ENCODE measurements at places on chromosomes 6 and 20.

- DNase-seq: no peak
Observed at GRCh38 chr20:51631011-51631950, 88.8 kb upstream of the NFATC2 start.

- DNase-seq: peak; percentile 9
Observed at GRCh38 chr6:117483645-117484016, 1.2 kb downstream of the DCBLD1 start.

DNA sequence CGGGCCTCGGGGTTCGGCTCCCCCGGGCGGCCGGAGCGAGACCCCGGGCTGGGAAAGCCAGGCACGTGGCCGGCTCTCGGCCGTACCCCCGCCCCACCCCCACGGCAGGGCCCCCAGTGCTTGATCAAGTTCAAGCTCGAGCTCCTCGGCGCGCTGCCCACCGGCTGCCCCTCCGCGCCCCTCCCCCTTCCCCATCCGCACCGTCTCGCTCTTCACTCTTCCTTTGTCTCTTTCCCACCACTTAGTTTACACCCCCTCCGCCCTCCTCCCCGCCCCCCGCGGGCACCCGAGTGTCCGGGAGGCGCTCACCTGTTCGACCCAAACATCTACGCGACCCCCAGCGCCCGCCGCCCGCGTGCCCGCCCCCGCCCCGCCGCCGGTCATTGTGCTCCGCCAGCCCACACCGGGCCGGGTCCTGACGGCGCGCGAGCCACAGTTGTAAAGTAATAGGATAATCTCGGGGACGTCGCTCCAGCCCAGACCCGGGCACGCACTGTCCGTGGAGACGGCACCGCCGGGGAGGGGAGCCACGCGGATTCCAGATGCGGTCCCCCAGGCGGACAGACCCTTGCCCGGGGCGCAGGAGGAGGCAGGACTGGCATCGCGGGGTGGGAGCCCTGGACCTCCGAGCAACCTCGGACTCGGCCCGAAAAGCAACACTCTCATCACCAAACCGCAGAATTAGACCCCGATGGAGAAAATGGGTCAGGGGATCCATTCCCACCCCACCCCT lies 100.7 kb downstream of the NOL4L start:
- DNase-seq: peak; percentile 48

- DNase-seq: no peak
Observed at GRCh38 chr6:90538278-90539046, 48.4 kb downstream of the MAP3K7 start.

GRCh38 chr20:37345339-37346235 lies at the start of gene SRC:
Gene SRC (plus strand): TSS chr20:37346140. CDS start chr20:37384154, 38,014 bp downstream.
- peak; percentile 70 for DNase-seq

- DNase-seq: no peak
Observed at GRCh38 chr6:135906972-135907465, 55.5 kb downstream of the PDE7B start.

Measured in CD4-positive, alpha-beta T cell treated with Interleukin-6 for 4 hours (primary cell).